Endothelial cell (in vitro differentiated cells): ENCODE measurements at places on chromosomes 4 and X. TPM values are rescaled to one million over a fixed set of nuclear protein-coding genes. Genes with fewer than 3 reads are reported as not detected.

- no peaks in the 10 kb centered on the region for H3K36me3 ChIP-seq
- peak overlapping the region; percentile 93 for H3K4me3 ChIP-seq
- H3K4me1 ChIP-seq, result peaks cover 11% of the 10 kb centered on the region
- peaks cover 4% of the 10 kb centered on the region for H3K27me3 ChIP-seq
- H3K27ac ChIP-seq, result peak overlapping the region; percentile 30
These were observed 3.1 kb downstream of the MID1IP1 start for GRCh38 chrX:38804432-38804681.

- H3K36me3 ChIP-seq, result no peaks in the 10 kb centered on the region
- no peaks in the 10 kb centered on the region for H3K27me3 ChIP-seq
- H3K27ac ChIP-seq, result no peak overlapping the region
- H3K4me3 ChIP-seq, result no peak overlapping the region
- peak; percentile 17 for DNase-seq
- no peaks in the 10 kb centered on the region for H3K4me1 ChIP-seq
These were observed 10.1 kb upstream of the FGG start for GRCh38 chr4:154622598-154622997.

GRCh38 chrX:14440106-14440505 lies 89.2 kb upstream of the GLRA2 start:
- H3K4me1 ChIP-seq, result no peaks in the 10 kb centered on the region
- peaks cover 2% of the 10 kb centered on the region for H3K27me3 ChIP-seq
- no peak for DNase-seq
- H3K4me3 ChIP-seq, result no peak overlapping the region
- H3K27ac ChIP-seq, result no peak overlapping the region

GRCh38 chr4:11954093-11954492 lies 525.4 kb upstream of the HS3ST1 start:
- no peaks in the 10 kb centered on the region for H3K4me1 ChIP-seq
- H3K4me3 ChIP-seq, result no peak overlapping the region
- peak; percentile 41 for DNase-seq
- H3K36me3 ChIP-seq, result no peaks in the 10 kb centered on the region
- peaks cover 2% of the 10 kb centered on the region for H3K27me3 ChIP-seq

Gene C4orf36
- 0.72 TPM for total RNA-seq

Gene ZNF732
- total RNA-seq, result 2.4 TPM

Gene NXF2B
- 1.5 TPM for total RNA-seq

Gene BEX1
- total RNA-seq, result 60.3 TPM

Gene MAEA
- total RNA-seq, result 68.2 TPM

Gene RAB40A
- 0.36 TPM for total RNA-seq
